ENCODE measurements at places on chromosomes 1 and 21.
A peak's percentile ranks its signal among the peaks of the same experiment; 100 is the strongest.

DNA sequence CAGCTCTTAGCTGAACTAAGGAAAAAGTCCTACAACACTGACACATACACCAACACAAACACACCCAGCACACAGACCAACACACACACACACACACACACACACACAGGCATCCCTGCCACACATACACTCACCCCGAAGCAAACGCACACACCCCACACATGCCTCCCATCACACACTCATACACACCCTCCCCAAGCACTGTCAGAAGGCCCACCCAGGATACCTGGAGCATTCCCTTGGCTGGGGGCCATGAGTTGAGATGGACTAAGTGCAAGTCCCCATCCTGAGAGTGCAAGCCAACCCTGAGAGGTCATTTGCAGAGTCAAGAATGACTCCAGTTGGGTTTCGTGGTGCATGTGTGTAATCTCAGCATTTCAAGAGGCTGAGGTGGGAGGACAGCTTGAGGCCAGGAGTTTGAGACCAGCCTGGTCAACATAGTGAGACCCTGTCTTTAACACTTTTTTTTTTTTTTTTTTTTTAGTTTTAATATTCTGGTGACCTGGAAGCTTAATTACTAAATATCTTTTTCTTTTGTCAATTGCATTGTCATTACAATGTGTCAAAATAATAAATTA, 117.3 kb downstream of the RHOU start:
- no peak for DNase-seq

DNA sequence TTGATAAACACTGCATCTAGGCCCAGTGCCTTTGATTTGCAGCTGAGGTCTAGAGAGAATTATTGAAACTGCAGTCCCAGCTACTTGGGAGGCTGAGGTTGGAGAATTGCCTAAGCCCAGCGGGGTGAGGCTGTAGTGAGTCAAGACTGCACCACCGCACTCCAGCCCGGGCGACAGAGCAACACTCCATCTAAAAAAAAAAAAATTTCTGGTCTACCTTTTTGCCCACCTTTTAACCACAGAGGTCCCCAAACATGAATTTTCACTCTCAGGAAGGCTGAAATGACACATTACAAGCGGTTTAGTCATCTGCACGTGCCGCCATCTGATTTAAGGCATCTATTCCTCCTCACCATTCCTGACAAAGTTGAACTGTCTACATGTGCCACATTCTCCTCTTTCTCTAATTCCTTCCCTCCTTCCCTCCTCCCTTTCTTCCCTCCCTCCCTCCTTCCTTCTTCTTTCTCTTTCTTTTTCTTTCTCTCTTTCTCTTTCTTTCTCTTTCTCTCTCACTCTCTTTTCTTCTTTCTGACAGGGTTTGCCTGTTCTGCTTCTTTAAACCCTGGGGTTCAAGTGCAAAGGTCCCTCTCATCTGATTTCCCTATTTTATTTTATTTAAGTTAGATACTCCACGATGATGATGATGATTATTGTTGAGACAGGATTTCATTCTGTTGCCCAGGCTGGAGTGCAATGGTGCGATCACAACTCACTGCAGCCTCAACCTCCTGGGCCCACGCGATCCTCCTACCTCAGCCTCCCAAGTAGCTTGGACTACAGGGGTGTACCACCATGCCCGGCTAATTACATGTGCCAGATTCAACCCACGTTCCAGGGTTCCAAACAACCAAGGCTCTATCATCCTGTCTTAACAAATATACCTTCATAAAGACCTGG, 3.0 kb upstream of the SOD1 start:
- DNase-seq: no peak

DNA sequence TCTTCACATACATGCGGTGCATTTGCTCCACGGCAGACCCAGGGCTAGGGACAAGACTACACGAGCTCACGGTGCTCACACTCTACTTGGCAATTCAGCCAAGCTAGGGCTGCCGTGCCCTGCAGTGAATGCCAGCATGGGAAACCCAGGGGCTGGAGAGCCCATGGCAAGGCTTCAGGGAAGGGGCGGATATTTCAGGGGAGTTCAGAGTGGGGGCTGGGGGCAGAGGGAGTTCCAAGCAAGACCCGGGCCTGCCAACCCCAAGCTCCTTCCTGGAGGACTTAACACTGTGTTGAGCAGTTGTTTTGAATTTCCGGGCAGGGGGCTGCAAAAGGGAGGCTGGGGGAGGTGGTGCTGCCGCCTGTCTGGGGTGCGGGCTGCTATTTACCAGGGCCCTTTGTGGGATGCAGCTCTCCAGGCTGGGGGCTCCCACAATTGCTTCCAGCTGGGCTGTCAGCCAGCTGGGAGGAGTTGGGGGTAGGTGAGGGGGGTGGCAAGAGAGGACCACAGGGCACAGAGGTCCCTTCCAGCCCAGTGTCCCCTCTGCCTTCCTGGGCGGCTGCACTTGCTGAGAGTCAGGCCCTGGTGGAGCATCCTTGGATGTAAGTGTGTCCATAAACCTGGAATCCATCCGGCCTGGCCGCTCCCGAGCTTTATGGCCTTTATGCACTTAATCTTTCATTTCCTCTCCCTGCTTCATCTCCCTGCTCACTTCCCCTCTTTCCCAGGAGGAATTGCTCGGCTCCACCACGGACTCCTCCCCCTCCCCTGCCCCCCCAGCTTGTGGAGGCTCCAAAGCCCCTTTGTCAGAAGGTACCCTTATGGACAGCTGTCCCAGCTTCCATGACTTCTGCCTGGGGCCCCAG, 55.8 kb upstream of the SSBP3 start:
- no peak for DNase-seq

DNA sequence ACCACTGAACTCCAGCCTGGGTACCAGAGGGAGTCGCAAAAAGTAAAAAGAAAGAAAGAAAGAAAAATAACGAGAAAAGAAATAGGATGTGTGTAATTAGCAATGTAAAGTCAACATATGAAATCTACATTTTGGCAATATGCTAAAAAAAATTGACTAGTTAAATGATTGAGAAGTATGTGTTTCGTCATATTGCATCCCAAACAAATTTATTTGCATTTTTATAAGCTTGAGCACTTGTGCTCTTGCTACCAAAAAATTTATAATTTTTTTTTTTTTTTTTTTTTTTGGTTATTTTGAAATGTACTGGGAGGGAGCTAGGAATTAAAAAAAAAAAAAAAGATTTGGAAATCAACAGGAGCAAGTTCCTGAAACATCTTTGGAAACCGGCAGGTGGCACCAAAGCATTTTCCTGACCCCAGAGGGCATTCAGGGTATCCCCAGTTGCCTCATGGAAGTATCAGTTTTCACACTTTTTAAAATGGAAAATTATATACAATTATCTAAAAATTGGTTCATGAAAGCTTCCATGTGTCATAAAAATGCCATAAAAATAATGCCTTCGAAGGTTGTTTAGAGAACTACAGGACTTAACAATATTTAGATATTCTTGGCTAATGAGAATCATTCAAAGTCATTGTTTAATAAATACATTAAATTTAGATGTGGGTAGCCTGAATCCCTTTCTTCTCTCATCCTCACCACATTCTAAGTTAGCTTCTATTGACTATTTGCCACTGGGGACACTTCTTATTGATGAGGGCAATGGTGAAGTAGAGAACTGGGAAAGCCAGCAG, 4.8 kb upstream of the HEATR1 start:
- peak; percentile 20 for DNase-seq

DNA sequence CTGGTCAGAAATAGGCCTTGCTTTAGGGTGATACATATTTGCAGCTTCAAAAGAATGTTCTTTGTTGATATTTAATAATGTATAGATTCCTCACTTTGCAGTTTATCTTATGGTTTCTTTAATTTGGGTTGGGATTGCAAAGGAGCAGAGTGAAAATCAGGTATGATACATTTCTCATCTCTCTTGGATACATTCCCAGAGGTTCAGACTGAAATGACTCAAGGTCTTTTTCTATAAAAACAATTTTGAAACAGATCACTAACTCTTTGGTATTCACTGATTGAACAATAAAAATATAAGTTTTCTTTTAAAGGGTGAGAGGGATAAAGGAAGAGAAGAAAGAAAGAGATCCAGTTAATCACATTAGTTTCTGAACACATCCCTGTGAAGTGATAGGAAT, 606.5 kb upstream of the CAMK1G start:
- no peak for DNase-seq

DNA sequence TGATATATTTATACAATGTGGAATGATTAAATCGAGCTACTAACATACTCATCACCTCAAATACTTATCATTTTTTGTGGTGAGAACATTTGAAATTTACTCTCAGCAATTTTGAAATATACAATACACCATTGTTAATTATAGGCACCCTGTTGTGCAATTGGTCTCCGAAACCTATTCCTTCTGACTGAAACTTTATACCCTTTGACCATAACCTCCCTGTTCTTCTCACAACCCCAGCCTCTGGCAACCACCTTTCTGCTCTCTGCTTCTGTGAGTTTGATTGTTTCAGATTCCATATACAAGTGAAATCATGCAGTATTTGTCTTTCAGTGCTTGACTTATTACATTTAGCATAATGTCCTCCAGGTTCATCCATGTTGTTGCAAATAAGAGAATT, 49.5 kb downstream of the SETD4 start:
- no peak for DNase-seq

- DNase-seq: no peak
These were observed 88.5 kb upstream of the GPR88 start for GRCh38 chr1:100449477-100449876.

- no peak for DNase-seq
These were observed 18.7 kb downstream of the BECN2 start for GRCh38 chr1:241976229-241976628.

GRCh38 chr1:153565529-153566374, at the start of gene S100A2:
Gene S100A2, minus strand, starts transcription at chr1:153565844. Its CDS starts 1,967 bp downstream, at chr1:153563877.
- no peak for DNase-seq

- DNase-seq: no peak
These were observed 7.0 kb downstream of the ARPC5 start for GRCh38 chr1:183628537-183628936.

DNA sequence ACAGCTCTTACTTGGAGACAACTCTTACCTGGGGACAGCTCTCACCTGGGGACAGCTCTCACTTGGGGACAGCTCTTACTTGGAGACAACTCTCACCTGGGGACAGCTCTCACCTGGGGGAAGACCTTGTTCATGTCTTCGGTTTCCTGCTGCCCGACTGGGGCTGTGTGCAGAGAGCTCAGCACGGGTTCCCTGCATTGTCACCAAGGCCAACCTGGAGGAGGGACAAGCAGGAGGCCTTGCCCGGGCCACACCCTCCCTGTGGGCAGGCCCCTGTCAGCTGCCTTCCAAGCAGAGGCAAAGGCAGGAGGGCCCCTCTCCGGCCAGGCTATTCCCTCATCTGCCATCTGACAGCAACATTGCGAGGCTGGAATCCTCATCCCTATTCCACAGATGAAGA, at the start of gene LDLRAD1:
TSS of gene LDLRAD1 (minus strand) at position 208 of the 400 bp plus-strand sequence. CDS start at position 134, 74 bp downstream.
- DNase-seq: no peak

DNA sequence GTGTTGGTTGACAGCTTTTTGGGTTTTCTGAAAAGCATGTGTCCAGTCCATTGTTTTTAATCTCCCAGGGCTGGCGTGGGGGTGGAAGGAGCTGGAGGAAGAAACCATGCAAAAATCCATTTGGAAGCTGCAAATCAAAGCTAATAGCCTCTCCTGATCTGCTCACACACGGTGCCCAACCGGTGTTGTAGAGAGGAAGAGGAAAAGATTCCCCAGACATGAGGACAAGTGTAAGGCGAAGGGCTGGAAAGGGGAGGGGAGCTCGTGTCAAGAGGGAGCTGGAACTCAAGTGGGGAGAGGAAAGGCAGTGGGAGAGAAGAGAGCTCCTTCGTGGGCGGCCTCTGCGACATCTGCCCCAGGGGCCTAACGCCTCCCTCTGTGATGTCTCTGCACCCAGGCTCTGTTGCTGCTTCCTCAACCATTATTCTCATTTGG, 112.3 kb upstream of the IRF2BP2 start:
- DNase-seq: no peak

DNA sequence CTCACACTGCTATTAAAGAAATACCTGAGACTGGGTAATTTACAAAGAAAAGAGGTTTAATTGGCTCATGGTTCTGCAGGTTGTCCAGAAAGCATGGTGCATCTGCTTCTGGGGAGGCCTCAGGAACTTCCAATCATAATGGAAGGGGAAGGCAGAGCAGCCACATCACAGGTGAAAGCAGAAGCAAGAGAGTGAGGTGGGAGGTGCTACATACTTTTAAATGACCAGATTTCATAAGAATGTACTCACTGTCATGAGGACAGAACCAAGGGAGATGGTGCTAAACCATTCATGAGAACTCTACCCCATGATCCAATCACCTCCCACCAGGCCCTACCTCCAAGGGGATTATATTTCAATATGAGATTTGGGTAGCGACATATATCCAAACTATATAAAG, 55.7 kb downstream of the MRPL39 start:
- no peak for DNase-seq

- no peak for DNase-seq
These were observed 54.3 kb downstream of the CD247 start for GRCh38 chr1:167463875-167464575.

DNA sequence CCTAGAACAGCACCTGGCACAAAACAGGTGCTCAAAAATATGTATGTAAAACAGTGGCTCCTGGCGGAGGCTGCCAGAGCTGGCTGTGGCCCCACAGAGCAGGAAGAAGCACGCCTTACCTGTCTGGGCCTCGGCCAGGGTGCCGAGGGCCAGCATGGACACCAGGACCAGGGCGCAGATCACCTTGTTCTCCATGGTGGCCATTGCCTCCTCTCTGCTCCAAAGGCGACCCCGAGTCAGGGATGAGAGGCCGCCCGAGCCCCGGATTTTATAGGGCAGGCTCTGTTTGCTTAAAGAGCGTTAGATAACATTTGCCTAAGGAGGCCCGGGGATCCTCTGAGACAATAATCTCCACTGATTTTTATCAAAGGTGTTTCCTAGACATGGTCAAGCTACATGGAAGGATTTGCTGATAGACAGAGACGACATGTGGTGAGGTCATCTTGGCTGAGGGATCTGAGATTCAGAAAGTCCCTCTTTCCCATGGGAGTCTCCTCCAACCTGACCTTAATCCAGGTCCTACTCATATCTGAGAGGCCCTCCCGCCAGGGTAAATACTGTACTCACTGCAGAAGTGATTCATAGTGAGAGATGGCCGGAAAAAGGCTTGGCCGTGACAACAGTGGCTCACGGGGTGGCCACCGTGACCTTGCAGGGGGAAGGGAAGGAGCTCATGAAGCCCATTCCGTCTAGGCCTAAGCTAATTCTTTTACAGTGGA, at the start of gene TFF1:
TSS of gene TFF1 (minus strand) at position 244 of the 719 bp plus-strand sequence. CDS start at position 204, 40 bp downstream.
- DNase-seq: peak; percentile 9

DNA sequence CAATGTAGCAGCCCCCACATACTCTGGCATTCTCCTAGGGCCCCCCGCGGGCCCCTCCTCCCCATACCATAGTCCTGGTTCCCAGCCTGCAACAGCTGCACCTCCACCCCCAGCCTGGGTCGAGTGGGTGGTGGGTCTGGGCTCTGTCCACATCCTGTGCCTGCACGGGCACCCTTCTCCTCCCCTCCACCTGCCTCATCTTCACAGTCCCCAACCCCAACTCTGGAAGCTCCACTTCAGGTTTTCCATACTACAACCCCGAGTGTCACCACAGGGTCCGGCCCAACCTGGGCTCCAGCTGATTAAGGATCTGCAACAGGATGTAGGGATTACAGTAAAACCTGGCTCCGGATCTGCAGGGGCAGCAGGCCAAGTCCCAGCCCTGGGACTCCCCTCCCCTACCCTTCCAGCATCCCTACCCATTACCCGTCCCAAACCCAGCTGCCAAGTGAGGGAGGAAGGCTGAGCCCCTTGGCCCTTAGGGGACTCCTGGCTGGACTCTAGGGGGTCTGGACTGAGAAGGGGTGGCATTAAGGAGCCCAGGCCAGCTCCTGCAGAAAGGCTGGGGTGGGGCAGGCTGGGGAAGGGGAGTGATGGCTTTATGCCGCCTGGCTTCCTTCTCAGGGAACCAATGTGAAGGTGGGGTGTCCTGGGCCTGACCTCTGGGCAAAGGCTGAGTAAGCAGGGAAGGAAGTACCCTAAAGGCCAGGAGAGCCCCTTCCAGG, 116.8 kb downstream of the CASZ1 start:
- peak; percentile 40 for DNase-seq
